ENCODE measurements at places on chromosomes 4 and X.
A peak's percentile ranks its signal among the peaks of the same experiment; 100 is the strongest.

DNA sequence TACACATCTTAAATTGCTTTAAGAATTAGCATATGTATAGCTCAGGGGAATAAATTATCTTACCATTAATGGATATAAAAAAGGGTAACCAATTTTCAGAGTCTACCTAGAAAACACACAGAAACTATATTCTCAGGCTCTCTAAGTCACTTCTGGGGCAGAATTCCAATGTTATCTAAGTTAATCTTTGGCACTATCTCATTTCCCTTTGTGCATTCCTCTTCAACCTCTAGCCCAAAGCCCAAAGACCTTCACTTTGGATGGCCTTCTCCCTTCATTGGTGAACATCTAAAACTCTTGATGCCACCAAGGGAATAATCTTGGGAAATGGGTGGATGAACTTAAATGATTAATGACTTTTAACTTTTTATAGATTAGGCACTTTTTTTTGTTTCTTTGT is 108.3 kb downstream of the APBB2 start:
- no peak for DNase-seq

DNA sequence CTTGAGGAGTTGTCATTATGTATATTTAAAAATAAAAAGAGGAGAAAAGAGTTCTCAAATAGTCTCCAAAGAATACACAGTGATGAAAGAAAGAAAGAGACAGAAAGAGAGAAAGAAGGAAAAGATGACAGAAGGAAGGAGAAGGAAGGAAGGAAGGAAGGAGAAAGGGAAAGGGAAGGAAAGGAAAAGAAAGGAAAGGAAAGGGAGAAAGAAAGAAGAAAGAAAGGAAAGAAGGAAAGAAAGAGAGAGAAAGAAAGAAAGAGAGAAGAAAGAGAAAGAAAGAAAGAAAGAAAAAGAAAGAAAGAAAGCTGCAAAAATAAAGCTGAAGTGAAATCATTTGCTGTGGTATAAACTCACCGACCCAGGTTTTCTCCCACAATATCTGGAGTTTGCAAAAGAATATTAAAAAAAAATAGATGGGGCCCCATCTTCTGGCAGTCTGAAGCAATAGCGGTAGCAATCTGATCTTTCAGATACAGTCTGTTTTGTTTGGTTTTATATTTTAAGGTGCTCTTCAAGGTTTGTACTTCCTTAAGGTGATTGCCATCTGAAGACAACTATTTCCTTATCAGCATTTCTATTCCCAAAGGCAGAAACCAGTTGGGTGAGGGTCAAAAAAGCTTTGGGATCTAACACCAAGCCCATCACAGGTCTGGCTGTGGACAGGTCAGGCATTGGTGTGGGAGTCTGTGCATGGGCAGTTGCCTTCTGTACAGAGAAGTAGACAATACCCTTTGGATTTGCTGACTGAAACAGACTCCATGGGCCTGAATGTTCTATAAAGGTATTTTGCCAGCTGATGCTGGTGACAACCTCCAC is 160.4 kb downstream of the CPEB2 start:
- peak; percentile 28 for DNase-seq

DNA sequence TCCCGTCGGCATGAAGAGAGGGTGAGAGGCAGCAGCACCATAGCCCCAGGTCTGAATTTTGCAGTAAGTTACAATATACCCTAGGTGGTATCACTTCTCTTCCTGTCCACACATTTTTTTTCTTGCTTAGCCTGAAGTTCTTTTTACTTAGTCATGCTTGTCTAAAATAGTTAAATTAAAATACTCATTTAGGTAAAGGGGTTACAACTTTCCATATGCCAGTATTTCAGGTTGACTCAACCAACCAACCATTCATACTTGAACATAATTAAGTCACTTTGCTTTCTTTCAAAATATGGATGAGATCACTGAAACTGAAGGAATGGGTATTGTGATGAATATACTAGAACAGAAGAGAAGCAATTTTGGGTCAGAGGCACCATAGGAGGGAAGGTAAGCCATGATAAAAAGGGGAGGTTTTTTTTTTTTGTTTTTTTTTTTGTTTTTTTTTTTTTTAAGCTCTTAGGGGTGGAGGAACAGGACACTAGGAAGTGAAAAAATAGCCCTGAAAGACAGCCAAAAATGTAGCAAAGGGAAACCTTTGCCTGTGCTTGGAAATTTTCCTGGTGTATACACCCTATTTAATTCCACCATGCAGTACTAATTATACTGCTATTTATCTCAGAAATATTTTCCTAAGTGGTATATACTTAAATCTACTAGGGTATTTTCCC is 41.8 kb downstream of the RPS6KA3 start:
- DNase-seq: no peak

GRCh38 chrX:18855919-18856644 is 127.8 kb downstream of the PHKA2 start:
- DNase-seq: no peak

GRCh38 chr4:148216866-148217814 is 225.1 kb downstream of the NR3C2 start:
- no peak for DNase-seq

DNA sequence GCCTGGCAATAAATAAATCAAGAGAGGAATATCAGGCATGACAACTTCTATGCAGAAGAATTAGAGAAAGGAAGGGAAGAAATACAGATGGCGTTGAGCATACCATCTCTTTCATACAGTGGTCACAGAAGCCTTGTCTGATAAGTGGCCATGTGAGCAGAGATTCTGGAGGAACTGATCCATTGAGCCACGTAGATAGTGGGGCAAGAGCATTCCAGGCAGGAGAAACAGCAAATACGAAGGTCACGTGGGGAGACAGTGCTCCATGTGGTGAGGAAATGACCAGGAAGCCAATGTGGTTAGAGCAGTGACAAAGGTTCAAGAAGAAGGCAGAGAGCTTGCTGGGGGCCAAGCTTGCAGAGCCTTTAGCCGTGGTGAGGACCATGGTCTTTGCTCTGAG is 226.7 kb upstream of the NOCT start:
- no peak for DNase-seq

DNA sequence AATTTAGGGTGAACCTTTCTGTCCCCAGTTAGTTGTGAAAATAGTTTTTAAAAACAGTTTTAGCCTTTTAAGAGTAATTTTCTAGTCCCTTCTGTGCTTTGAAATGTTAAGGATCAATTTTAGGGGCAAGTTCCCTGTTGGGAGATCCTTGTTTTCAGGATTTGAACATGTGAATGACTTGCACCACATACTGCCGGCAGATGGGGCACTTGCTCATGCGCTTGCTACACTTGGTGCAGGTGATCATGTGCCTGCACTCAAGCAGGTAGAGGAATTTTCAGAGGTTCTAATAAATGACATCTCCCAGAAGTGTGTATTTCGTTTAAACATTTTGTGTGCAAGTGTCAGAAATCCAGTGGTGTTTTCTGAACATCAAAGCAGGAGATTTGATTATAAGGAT is 195.9 kb downstream of the CHM start:
- DNase-seq: peak; percentile 22

- no peak for DNase-seq
Measured at GRCh38 chr4:153710681-153711080, 26.6 kb downstream of the TLR2 start.

- no peak for DNase-seq
Measured at GRCh38 chrX:70720721-70721120, 187.8 kb downstream of the TEX11 start.

DNA sequence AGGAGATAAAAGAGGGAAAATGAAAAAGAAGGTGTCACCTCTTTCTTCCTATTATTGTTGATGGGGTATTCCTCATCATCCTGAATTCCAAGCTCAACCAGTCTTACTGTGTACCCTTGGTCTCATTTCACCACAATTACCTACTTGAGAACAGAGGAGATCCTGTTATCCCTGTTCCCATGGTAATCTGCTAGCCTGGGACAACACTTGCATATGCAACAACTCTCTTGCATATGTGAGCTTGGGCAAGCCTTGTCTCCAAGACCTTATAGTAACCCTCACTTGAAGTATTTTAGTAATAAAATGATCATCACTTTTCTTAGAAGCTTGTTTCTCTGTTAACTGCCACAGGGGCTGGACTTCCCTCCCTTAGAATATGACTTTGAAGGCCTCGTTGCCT is 253.7 kb downstream of the NAP1L3 start:
- DNase-seq: no peak

GRCh38 chrX:13934731-13935130 is 95.0 kb downstream of the GEMIN8 start:
- DNase-seq: no peak

DNA sequence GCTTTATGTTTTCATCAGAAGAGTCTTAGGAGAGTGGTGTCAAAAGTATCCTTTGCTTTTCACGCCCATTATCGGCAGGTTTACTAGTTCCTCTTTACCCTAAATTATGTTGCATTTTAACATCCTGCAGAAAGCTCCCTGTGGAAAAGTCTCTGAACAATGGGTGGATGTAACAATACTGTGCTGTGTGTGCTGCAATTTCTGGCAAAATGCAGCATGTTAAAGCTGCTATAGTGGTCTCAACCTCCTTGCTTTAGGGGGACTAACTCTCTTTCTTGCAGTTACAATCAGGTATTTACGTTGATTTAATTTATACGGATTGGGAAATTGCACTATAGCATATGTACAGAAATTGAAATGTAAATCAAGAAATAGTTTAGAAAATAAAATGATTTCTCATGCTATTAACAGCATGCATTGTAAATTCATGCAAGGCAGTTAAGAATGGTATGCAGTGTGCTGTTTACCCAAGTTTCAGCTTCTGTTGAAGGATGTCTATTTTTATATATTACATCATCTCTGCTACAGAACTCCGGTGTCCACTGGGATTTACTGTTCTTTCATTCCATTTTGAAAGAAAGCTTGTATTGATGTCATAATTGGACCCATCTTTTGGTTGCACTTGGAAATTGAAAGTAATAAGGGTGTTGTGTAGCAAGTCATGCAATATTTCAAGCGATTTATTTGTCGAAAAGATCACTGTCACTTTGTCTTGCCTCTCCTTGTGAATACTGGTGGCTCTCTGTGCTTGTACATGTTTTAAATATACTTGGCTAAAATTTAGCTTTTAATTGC is 145.7 kb downstream of the RAPGEF2 start:
- DNase-seq: peak; percentile 38

GRCh38 chrX:19899217-19899788 is 11.9 kb upstream of the SH3KBP1 start:
- DNase-seq: no peak

DNA sequence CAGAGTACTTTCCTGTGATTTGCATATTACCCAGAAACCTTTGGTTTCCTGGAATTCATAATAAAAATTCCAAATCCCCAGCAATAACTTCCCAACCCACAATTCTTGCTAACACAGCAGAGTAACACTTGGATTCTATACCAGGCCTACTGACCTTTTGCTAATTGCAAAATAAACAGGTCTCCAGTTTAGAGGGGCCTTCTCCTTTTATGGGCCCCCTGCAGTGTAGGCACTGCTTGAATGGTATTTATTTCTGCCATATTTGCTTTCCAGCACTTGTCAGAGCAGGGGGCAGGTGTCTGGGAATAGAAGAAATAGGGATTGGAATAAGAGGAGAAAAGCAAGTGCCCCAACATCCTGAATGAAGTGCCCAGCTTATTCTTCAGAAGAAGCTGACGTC is 25.3 kb upstream of the GPC3 start:
- no peak for DNase-seq

- no peak for DNase-seq
Measured at GRCh38 chrX:153488231-153488914, 6.4 kb upstream of the BGN start.

GRCh38 chr4:71288875-71289274 is 49.9 kb upstream of the SLC4A4 start:
- DNase-seq: no peak

- no peak for DNase-seq
Measured at GRCh38 chr4:14338585-14339265, 663.6 kb upstream of the CPEB2 start.

- no peak for DNase-seq
Measured at GRCh38 chr4:189548484-189549125, 392.1 kb upstream of the FRG1 start.

DNA sequence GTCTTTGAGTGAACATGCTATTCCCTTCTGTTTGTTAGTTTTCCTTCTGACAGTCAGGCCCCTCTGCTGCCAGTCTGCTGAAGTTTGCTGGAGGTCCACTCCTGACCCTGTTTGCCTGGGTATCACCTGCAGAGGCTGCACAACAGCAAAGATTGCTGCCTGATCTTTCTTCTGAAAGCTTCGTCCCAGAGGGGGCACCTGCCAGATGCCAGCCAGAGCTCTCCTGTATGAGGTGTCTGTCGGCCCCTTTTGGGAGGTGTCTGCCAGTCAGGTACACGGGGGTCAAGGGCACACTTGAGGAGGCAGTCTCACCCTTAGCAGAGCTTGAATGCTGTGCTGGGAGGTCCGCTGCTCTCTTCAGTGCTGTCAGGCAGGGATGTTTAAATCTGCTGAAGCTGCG is 456.9 kb upstream of the HTR2C start:
- DNase-seq: no peak

DNA sequence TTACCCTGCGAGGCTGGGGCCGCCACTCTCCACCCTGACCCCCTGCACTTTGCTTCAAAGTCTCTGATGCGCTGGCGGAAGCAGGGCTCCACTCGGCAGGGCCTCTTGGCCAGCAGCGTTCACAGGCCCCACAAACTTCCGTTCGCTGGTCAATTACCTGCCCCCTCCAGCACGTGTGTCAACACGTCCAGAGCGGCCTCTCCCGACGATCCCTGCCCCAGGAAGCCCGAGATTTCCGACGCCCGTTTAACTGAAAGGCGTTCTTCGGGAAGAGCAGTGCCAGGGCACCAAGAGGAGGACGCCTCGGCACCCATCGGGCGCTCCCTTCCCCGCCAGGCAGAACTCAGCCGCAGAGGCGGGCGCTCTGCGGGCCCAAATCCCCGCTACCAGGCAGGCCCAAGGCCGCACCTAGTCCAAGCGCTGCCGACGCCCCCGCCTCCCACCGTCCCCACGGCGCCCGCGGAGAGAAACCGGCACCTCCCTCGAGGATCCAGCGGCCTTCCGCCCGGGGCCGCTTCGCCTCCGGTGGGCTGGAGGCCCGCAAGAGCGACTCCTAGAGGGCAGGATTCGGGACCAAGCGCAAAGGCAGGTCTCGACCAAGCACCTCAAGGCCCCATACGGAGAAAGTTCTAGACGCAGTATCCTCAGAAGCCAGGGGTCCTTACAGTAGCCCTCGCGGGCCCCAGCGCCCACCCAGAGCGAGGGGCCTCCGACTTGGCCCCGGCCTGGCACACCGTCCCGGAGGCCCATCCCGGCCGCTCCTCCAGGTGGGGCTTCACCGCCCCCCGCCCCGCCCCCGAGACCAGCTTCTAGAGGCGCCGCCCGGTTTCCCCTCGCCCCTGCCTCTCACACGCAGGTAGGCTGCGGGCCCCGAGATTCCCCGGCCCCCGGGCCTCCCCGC is 586 bp downstream of the BCAP31 start:
- no peak for DNase-seq

GRCh38 chr4:61407642-61408618 is 207.8 kb downstream of the ADGRL3 start:
- DNase-seq: no peak
